ENCODE measurements at places on chromosomes 4 and X. TPM values are rescaled to one million over a fixed set of nuclear protein-coding genes. Genes with fewer than 3 reads are reported as not detected.

Gene PDLIM3
- total RNA-seq, result 3.0 TPM

Gene SUPT20HL2
- total RNA-seq, result not detected

Gene SPOCK3
- 1.9 TPM for total RNA-seq

Gene TEC
- total RNA-seq, result 3.5 TPM

Gene STK26
- 0.57 TPM for total RNA-seq

Gene ADGRA3
- 22.8 TPM for total RNA-seq

Gene RELL1
- total RNA-seq, result 21.3 TPM

Gene USP9X
- total RNA-seq, result 99.1 TPM

Gene TMEM35A
- 14.4 TPM for total RNA-seq

Gene UBA1
- total RNA-seq, result 93.3 TPM

Gene RBM46
- total RNA-seq, result not detected

DNA sequence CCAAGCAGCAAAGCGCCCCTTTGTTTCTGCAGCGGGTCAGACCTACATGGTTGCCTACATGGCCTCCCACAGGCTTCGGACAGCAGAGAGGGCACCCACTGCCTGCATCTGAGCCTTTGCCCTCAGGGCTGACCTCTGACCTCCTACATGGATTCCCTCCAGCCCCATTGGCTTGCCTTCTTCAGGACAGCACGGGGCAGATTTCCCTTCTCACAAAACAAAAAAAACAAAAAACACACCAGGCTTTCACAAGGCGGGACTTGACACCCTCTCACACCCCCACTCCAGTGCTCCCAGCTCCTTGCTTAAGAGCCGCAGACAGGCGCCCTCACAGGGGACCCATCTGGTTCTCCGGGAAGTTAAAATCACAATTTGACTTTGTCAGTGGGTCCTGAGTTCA lies 32.9 kb downstream of the ZFYVE28 start:
- DNase-seq, result no peak

DNA sequence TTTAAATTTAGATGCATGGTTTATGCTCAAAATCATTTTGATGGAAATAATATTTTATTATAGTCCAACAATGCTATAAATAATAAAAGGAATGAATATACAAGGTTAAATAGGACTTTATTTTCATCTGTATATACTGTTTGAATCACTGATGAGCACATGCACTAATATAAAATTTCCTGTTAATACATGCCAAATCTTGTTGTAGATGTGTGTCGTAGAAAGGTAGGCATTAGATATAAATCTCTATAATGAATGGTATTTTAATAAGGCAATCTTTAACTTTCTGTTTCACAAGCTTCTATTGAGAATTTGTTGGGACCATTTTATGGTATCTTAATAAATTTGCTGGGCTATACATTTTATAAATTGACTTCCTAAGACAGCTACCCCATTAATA lies 868.8 kb downstream of the CCSER1 start:
- DNase-seq, result no peak

DNA sequence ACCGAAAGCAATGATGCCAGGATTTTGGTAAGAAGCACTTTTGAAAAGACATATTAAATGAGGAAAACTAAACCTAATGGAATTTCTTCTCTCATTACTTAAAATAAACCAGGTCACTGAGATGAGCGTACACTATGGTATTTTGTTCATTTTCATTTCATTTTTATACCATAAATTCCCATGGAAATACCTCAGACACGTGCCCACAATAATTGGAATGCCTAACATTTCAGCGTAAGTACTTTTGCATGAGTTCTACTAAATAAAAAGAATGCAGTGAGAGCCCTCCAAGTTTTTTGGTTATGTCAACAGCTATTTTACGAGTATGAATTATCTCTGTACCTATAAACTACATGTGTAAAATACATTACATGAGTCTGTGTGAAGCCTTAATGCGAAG lies 3.2 kb downstream of the CAMK2D start:
- peak; percentile 68 for DNase-seq

DNA sequence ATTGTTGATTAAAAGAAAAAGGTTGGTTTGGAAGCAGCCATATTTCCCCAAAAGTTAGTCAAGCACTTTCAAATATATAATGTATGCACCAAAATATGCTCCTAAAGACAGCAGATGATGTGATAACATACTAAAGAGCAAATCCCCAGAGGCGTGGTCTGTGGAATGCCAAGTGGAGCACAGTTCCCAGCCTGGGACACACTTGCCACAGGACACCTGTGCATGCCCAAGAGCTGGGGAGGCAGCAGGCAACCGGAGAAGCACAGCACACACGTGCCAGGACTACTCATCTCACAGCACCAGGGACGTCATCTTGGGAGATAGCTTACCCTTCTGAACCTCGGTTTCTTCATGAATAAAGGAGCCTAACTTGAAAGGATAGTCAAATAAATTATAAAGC lies 12.5 kb downstream of the STX18 start:
- no peak for DNase-seq

- no peak for DNase-seq
Observed at GRCh38 chr4:6520978-6521377, 48.6 kb upstream of the PPP2R2C start.

GRCh38 chrX:9392445-9392844 lies 72.4 kb upstream of the TBL1X start:
- DNase-seq, result no peak

- DNase-seq, result no peak
Observed at GRCh38 chrX:27808226-27808625, 436 bp downstream of the MAGEB10 start.

DNA sequence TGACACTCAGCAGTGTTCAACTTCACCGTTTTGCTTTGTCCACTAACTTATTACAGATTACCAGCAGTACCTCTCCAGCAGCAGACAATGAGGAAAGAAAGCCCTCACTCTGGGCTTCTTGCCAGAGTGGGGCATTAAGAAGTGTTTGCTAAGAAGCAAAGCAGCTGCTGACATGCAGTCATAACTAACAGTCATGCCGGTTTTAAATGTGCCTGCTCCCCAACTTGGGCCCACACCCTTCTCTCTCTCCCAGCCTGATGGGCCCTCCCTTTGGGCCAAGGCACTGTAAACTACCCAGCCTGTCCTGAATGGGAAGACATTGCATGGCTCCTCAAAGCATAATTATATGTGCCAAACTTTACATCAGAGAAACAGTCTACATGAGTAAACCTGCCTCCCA lies 54.6 kb upstream of the HHIP start:
- peak; percentile 87 for DNase-seq

- no peak for DNase-seq
Observed at GRCh38 chrX:69076088-69076487, 89.2 kb downstream of the PJA1 start.

GRCh38 chr4:4762909-4763821 lies 96.3 kb upstream of the MSX1 start:
- peak; percentile 76 for DNase-seq

GRCh38 chr4:8707045-8707781 lies 114.6 kb downstream of the CPZ start:
- no peak for DNase-seq

- no peak for DNase-seq
Observed at GRCh38 chr4:80165855-80166254, 31.4 kb upstream of the PRDM8 start.

- DNase-seq, result peak; percentile 8
Observed at GRCh38 chr4:92232566-92232965, 71.2 kb upstream of the GRID2 start.

Data from fibroblast of the aortic adventitia (primary cell).